ENCODE measurements at places on chromosomes 1 and 21.

- no peak for DNase-seq
Observed at GRCh38 chr1:15191770-15192169, 38.2 kb downstream of the TMEM51 start.

GRCh38 chr1:91731815-91732214, 154.1 kb downstream of the TGFBR3 start:
- no peak for DNase-seq

DNA sequence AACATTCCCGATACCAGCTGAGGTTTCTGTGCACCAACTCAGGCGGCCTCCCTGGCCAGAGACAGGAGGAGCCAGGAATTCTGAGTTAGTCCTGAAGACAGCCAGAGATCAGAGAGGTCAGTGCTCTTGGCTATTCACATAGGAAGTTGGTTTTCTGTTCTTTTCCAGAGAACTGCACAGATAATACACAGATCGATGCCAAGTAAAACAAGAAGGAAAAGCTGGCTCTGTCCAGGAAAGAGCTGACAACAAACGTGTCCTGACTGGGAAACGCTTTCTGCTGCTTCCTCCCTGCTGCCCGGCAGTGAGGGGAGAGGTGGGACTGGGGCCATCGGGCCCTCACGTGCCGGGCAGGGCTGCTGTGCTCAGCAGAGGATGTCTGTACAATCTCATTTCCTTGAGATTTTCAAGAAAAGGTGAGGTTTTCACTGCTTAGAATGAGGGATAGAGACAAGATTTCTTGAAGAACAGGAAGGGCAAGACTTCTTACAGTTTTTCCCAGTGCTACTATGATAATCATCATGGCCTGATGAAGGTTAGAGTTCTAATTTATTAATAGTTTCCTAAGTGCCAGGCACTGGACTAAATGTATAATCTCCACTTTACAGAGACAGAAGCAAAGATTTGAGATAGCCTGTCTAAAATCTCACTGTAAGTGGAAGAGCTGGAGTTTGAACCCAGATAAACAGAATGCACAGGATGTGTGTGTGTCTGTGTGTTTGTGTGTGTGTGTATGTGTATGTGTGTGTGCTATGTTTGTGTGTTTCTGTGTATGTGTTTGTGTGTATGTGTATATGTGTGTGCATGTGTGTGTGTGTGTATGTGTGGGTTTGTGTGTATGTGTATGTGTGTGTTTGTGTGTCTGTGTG, 211.0 kb upstream of the RAB4A start:
- DNase-seq, result no peak

DNA sequence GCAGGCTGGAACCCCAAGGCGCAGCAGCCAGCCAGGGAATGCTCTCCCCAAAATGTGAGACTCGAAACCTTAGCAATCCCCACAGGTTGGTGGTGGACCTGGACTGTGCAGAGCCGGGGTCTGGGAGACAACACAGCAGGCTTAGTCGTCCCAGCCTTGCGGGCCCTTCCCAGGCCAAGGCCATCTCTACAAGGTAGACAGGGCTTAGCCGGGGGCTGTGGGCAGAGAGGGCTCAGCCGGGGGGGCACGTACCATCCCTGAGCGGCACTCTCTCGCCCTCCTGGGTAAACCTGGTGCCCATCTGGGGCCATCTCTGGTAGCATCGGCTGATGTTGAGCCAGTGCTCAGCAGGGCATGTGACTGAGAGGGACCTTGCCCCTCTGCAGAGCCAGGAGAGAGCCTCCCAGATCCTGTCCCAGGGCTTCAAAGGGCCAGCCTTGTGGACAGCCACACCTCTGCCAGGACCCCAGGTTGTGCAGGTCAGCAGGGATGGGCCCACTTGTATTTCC, 2.2 kb upstream of the ACTRT2 start:
- no peak for DNase-seq

- DNase-seq, result no peak
Observed at GRCh38 chr1:181112071-181112929, 23.8 kb downstream of the IER5 start.

DNA sequence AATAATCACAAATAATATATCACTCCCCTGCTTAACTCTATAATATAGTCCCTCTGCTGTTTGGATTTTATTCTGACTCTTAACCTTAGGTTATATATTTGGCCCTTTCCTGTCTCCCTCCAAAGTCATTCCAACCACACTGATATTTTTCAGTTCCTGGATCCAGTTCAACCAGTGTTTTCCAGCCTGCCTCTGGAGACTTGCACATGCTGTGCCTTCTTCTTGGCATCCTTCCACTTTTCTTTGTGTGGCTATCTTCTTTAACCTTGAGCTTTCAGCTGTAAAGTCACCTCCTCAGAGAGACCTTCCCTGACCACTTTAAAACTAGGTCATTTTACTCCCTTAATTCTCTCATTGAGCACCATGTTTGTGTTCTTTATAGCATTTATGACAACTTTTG, 19.4 kb downstream of the CERS2 start:
- no peak for DNase-seq

DNA sequence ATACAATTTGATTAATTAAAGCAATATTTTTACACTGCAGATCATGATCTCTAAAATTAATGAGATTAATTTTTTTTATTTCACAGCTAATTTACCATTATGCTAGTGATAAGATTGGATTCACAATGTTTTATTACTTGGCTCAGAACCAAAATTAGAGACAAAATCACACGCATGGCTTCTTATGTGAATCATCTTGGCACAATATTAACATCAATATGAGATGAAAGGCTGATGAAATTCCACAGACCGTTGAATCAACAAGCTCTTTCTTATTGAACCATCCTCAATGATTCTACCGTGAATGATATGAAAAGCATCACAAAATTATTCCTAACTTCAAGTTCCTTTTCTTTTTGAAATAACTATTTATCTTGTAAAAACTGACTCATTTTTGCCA, 544.9 kb downstream of the KCNT2 start:
- no peak for DNase-seq

GRCh38 chr1:24155011-24155782, 12.3 kb upstream of the IL22RA1 start:
- no peak for DNase-seq

DNA sequence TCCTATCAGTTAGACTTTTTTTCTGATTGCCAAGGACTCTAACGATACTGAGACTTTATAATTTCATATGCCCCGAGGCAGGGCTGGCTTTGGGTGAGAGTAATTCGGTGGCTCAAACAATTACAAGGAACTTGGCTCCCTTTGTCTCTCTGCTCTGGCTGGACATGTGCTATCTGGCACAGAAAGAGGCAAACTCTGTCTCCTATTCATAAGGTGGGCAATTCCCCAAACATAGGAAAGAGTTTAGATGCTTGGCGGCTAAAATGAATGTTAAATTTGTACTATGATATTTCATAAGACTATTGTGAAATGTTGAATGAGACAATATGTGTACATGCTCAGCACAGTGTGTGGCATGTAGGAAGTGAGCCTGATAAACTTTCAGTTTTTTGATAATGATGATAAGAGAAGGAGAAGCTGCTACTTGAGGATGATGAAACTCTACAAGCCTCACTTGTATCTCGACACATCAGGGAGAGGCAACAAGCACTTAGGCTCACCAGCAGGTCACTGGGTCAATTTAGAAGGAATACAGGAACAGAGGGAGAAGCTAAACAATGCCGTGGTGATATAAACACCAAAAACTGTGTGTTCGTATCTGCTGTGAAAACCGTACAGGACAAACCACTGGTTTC, 12.6 kb upstream of the NTPCR start:
- DNase-seq, result no peak

DNA sequence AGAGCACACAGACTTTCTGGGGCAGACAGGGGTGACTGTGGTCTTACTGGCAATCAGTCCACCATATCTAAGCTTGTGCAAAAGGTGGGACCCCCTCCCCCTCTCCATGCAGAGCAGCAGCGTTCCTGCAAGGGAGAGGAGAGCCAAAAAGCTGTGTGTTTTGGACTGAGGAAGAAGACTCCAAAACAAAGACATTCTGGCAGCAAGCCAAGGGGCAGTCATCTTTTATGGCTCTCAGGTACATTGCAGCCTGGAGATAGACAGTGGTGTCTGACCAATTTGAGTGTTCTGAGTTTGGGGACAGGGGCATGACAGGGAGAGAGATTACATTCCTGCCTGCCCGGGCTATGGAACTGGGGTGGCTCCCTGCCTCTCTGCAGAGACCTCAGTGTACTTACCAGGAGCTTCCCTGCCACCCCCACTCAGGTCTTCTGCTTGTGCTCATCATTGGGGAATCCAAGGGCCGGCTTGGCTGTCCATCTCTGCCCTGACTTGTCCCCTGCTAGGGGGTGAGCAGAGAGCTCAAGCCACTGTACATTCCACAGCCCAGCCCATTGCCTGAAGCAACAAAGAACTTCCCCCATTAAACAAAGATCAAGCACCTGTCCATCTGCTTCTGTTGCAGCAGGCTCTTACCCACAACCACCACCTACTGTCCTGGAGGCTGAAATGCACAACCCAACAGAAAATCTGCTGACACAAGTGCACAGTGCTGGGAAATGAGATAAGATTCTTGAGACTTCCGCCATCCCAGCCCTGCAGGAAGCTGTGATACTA, 131.1 kb downstream of the EVI5 start:
- DNase-seq, result no peak

GRCh38 chr1:109876617-109877316, 33.9 kb upstream of the CSF1 start:
- no peak for DNase-seq

DNA sequence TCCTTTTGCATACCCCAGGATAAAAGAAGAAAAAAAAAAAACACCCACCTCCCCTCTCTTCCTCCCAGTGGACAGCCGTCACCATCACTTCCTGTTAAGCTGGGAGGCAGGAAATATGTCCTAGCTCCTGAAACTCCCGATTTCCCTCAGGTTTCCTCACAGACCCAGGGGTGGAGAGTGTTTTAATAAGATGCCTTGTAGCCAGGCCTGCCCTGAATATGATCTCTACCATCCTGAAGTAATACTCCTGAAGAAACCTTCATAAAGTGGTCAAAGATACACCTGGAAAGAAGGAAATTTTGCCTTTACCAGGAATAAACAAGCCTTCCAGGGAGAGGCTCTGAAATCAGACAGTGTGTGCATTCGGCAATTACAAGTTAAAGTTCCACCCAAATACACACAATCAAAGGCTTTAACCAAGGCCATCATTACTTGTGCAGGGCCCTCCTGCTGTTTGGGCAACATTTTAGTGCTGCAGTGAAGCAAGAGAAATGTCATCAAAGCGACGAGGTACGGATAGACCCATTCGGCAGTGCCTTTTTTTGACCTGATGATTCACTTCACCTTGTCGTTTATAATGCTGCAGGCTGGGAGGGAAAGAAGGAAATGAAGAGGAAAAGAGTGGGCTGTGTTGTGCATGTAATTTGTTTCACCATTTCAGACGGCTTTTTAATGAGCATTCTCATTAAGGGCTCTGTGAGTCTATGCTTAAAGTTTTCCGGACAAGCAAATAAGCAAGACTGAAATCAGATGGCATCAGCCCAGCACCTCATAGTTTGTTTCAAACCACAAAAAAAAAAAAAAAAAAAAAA, 41.0 kb upstream of the RASAL2 start:
- DNase-seq, result no peak

- no peak for DNase-seq
Observed at GRCh38 chr1:148385371-148386030, 97.6 kb downstream of the PPIAL4G start.

- DNase-seq, result no peak
Observed at GRCh38 chr1:150001415-150001814, 9.1 kb downstream of the OTUD7B start.

DNA sequence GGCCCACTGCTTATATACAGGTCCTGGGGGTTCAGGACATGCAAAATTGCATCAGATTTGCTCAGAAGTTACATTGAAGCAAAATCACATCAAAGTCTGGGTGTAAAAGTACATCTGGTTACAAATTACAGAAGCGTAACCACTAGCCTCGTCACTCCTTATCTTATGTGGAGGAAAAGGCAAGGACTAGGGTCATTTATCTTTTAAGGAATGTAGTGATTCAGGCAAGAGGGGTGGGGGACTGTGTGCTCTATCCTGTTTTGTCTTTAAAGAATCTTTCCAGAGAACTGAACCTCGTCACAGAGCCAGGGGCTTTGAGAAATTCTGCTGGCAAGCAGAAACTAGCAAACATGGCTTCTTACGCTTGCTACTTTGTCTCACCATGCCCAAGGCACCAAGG, 61.1 kb upstream of the RAB4A start:
- no peak for DNase-seq

GRCh38 chr1:29621826-29622435, 385.6 kb downstream of the PTPRU start:
- DNase-seq, result no peak

DNA sequence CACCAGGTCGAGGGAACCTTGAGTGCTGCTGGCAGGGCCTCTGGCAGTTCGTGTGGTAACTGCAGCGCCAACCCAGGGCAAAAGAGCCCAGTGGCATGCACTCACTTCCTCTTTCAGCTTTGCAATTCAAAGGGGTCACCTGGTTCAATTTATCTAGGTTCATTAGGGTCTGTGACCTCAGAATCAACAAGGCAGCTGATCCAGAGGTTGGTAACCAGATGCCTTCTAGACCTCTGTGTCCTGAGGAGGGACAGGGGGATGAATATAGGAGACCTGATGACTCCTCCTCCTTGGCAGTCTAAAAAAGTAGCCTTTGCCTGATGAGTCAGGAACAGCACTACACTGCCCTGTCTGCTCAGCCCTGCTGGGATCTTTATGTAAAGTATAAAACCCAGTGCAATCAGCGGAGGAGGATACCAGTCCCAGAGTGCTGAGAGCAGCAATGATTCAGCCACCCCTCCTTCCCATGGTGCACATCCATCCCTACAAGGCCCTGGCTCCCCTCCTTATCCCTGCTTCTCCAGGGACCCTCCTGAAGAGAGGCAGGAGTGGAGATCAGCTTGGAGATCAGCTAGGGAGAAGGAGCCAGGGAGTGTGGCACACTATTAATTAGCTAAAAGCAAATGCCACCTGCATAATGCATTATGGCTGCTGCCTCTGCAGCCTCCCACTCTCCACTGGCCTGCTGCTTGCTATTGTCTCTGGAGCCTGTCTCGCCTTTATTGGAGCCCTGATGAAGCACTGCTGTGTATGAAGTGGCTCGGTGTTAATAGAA, 11.2 kb upstream of the FMOD start:
- DNase-seq, result no peak

GRCh38 chr1:204834752-204835151, 35.9 kb upstream of the NFASC start:
- no peak for DNase-seq

- no peak for DNase-seq
Observed at GRCh38 chr1:72954943-72955342, 672.6 kb upstream of the NEGR1 start.

DNA sequence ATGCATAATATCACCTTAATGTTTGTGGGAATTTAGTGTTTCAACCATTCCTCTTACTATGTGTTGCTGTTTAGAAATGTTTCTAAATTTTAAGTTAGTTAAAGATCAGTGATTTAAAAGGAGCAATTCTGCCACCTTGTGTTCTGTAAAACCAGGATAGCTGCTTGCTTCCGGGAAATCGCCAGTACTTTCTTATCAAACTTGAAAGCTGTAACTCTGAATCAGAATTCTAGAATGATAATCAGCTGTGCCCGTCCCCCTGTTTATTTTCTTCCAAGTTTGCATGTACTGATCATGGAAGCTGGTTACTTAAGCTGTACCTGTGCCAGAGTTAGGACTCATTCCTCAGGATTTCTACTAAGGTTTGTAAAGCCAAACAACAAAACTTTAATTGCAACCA, 656.4 kb downstream of the LTN1 start:
- DNase-seq, result no peak

- DNase-seq, result no peak
Observed at GRCh38 chr1:243341074-243341473, 85.2 kb downstream of the SDCCAG8 start.

GRCh38 chr1:167681024-167681423, 40.8 kb upstream of the MPZL1 start:
- no peak for DNase-seq
